A549 treated with AZD2906 at 1 μM for 4 hours (cell line): ENCODE measurements at places on chromosomes 4 and X. TPM values are rescaled to one million over a fixed set of nuclear protein-coding genes. Genes with fewer than 3 reads are reported as not detected.

Gene SERTM2
- total RNA-seq, result not detected in 5 replicates

Gene NEUROG2
- 0.03 TPM in 1 of 5 replicates, not detected in the others for total RNA-seq

Gene USP51
- total RNA-seq, result 0.35 to 0.66 TPM (median 0.37 TPM) in 5 replicates

Gene MAGED4
- total RNA-seq, result 4.9 to 10.0 TPM (median 8.0 TPM) in 5 replicates

Gene SHROOM4
- not detected in 5 replicates for total RNA-seq

Gene PCGF3
- total RNA-seq, result 15.3 to 21.6 TPM (median 20.1 TPM) in 5 replicates
